ENCODE measurements at places on chromosomes 12 and 14. TPM values are rescaled to one million over a fixed set of nuclear protein-coding genes. Genes with fewer than 3 reads are reported as not detected.

- no peak for DNase-seq
Observed at GRCh38 chr12:26269562-26270284, 74.3 kb downstream of the SSPN start.

Gene TAPBPL
- total RNA-seq, result 26.0 TPM

GRCh38 chr12:52082669-52082987, 3.1 kb downstream of the SMIM41 start:
- DNase-seq, result no peak

Gene IFNG-AS1
- not detected for total RNA-seq

DNA sequence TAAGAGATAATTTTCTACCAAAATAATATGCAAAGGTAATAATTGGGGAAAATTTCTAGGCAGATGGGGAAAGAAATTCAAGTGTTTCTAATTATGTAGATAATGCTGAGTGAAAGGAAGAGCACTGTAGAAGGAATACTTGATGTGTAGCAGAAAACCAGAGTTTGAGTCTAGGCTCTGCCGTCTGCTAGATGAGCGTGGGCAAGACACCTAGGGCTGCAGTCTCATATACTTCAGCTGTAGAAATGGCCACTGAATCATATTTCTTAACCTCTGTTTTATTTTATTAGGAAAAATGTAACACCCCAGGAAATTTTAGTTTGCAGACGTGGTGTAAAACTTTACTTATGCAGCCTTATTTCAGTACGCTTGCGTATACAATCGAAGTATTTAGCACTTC, 59.8 kb upstream of the SLC38A2 start:
- DNase-seq, result no peak

GRCh38 chr14:73973497-73973896, 23.4 kb downstream of the COQ6 start:
- DNase-seq, result no peak

GRCh38 chr14:71344506-71344905, 437.2 kb downstream of the PCNX1 start:
- no peak for DNase-seq

Gene LGR5
- not detected for total RNA-seq

GRCh38 chr12:80356097-80356496, 87.9 kb upstream of the PTPRQ start:
- DNase-seq, result no peak

DNA sequence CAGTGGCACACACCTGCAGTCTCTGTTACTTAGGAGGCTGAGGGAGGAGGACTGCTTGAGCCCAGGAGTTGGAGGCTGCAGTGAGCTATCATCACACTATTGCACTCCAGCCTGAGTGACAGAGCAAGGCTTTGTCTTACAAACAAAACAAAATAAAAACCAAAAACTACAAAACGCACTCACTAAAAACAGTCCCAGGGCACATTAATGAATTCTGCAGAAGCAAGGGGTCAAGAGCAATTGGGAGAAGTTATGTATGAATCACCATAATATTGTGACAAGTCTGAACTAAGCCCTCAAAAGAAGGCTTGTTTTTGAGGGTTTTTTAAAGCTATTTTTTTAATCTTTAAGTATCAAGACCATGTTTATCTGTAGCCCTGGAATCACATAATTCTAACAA, 201.1 kb downstream of the MED13L start:
- DNase-seq, result no peak

DNA sequence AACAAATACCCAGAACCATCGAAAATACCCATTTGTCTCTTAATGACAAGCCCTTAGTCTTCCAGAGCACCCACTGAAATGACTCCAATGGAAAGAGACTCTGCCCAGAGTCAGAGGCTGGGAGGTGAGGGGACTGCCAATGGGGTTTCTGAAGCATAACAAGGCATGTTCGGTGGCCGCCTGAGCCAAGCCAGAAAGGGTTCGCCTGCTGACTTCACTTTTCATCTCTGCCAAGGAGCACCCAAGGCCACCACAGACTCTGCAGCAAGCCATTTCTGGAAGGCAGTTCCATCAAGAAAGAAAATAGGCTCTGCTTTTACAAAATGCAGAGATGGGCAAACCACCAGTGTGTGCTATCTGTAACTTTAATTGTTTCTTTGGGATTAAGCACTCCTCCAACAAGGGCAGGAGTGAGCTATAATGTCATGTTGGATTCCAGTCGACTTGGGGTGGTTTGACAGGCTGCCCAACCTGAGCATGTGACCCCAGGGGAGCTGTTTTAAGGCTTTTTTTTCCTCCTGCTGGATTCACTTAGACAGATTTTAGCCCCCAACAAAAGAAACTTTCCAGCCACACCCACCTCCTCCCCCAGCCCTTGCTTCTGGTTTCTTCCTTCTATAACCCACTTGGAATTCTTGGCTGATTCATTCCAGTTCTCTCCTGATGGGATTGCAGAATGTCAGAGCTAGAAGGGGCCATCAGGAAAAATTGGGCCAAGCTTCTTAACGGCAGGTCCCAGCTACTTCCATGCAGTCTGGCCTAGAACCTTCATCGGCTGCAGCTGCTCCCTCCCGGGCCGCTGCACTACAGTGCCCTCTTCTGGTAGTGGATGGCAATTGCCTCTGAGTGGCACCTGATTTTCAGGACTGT, 24.1 kb downstream of the CKAP4 start:
- peak; percentile 70 for DNase-seq

Gene ADCY6
- total RNA-seq, result 48.3 TPM

Gene ZDHHC22
- not detected for total RNA-seq

DNA sequence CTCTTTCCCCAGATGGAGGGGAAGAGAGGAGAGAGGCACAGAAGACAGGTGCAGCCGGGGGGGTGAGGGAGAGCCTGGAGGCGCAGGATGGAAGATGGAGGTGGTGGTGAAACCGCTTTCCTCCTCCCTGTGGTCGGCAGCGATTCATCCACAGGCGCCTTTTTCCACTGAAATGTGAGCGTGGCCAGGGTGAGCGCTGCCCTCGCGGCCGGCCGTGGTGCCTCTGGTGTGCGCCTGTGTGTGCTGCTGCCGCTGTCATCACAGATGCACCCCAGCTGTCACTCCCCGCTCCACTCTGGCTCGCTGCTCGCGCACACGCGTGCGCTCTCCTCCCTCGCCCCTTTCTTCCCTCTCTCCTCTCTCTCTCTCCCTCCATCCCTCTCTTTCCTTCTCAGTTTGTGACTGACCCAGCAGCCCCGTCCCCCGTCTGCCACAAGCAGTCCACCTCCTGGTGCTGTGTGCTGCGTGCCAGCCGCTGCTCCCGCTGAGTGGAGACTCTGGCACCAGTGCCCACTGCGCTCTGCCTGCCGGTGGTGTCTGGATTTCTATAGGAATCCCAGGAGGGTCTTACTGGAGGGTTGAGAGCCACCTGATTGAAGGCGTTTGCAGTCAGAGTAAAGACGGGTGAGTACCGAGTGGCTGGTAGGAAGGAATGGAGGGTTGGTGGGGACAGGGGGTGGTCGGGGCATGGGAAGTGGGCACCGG, at the start of gene LRTM2:
Gene LRTM2 (plus strand): TSS at position 375 of the 705 bp plus-strand sequence. CDS start 7,584 bp downstream, outside the sequence.
- no peak for DNase-seq

Gene DACT1
- total RNA-seq, result not detected

Gene EIF2S1
- 144 TPM for total RNA-seq

DNA sequence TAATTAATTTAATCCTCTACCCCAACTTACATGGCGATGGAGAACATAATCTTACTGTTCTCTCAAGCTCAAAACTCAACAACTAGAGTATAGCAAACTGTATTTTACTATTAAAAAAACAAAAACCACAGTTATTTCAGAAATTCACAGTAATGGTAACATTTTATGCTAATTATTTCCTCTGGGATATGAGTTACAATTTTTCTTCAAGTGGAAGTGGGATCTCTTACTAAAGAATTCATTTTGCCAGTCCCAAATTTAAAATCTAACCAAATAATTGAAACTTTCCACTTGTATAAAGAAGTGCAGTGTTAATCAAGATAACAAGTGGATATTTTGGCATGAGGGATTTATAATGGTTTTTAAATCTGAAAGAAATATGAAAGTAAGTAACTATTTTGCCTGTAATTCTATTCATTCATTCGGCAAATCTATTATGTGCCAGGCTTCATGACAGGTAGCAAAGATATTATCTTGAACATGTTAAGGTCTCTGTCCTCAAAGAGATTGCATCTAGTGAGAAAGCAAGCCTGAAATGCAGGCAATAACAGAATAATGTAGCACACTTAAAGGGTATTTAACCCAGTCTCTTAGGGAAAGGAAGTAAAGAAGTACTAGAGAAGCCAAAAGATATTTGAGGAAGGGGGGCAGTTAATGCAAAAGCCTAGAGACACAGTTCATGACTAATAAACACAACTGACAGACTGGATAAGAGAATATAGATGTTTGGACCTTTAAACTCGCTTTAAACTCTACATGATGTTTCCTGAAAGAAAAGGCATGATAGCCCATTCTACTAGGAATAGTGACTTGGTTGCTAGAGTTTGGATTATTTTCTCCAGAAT, 44.0 kb downstream of the TAOK3 start:
- no peak for DNase-seq

GRCh38 chr12:50309950-50310349, 26.6 kb upstream of the LIMA1 start:
- DNase-seq, result no peak

- DNase-seq, result peak; percentile 79
Observed at GRCh38 chr14:55130196-55130550, 1.1 kb downstream of the LGALS3 start.

DNA sequence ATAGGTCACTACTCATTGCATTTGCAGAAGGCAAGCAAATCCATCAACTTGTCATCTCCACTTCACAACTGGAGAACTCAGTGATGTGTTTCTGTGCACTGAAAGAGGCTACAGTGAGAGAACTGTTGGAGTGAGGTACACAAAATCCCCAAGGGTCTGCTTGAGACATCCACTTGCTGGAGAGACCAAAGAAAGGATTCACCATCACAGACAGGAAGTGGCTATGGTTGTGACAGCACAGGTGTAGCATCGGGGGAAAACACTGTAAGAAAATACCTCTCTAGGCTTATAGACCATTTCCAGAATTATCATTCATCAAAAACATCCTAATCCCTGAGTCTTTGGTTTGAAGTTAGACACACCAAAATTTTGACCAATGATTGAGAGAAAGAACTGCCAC, 201.3 kb upstream of the OR4E1 start:
- DNase-seq, result no peak

Gene PLEKHG7
- total RNA-seq, result not detected

GRCh38 chr14:32438517-32438916, 109.4 kb downstream of the AKAP6 start:
- no peak for DNase-seq

Gene IGFBP6
- total RNA-seq, result 333 TPM

- no peak for DNase-seq
Observed at GRCh38 chr14:98614741-98615140, 657.3 kb downstream of the BCL11B start.

Gene CD163
- total RNA-seq, result not detected
